ENCODE measurements at places on chromosomes 6 and 20.

GRCh38 chr6:97053643-97054411 lies 129.3 kb downstream of the KLHL32 start:
- DNase-seq: no peak

DNA sequence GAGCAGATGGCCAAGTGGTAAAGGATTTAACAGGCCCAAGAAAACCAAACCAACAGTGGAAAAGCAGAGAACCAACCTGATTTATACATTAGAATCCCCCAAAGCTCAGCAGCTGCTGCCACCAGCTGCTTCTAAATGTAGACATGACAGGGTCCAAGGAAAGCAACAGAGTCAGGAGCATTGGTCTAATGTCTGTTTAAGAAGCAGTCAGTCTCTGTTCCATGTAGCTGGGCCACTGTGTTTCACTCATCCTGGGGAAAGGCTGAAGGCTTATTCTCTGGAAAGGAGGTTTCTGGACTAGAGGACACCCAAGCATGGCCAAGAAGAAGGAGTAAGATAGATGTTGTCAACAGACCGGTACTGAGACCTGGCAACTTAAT lies 75.4 kb downstream of the TMEM244 start:
- DNase-seq: no peak

- DNase-seq: no peak
These were observed 61.8 kb downstream of the TULP4 start for GRCh38 chr6:158374020-158374419.

DNA sequence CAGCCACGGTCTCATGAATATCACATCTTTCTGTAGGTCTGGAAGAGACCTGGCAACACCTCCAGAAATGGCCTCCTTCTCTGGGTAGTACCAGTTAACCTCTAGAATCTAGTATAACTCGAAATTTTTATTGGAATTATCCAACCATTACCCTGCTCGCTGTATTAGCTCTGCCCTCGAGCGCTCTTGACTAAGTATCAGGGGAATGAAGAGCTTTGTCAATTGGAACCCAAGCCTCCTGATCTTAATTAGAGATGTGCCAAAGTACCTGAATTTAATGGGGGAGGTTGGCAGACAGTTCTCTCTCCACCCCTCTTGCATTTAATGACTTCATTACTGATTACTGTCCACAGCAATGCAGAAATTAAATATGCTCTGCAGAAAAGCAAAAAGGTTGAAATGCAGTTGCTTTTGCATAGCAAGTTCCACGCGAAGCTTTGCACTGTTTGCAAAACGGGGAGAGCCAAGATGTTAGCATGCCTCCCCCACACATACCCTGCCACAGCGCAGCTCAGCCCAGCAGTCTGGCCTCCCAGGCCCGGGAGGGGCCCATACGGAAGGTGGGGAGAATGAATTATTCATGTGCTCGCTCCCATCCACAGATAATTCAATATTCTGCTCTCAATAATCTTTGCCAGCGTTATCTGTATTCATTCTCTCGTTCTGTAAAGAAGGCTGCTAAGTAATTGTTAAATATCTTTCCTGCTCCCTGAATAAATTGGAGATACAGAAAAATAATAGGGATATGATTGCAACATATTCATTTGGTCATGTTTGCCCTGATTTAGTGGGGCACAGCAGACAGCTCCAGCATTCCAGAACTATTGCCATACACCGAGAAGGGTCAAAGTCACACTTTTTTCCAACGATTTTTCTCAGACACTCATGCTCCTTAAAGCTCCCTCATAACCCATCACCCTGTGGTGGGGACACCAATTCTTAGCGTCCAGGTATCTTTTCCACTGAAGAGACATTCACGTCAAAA lies 305.8 kb downstream of the CDH26 start:
- DNase-seq: no peak

DNA sequence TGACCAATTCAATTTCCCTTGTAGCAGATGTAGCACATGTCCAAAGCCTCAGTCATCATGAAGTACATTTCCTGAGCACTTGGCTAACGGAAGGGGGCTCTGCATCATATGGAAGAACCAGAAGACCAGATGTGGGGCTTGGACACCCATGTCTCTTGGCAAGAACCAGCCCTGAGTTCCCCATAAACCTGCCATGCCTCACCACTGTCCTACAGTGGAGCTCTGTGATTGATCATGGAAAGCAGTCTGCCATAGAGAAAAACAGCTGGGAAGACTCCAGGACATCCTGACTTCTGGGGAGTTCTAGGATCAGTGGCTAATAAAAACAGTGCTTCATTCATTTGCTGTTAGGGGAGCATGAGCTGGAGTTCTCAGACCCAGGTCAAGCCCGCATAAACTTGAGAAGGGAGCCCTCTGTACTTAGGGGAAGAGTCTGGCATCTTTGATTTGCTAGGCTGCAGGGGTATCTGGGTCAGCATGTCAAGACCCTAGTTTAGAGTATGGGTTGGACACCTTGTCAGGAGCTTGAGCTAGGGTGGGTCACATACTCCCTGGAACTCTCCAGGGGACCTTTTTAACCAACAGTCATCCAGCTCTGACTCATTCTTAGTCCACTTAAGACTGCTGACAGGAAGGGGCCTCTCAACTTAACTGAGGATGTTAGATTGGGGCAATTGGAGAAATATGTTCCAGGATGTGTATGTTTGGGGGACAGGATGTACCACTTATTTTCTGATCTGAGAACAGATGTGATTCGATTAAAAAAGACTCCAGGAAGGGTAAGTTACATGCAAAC lies 26.3 kb upstream of the TRAM2 start:
- DNase-seq: no peak

DNA sequence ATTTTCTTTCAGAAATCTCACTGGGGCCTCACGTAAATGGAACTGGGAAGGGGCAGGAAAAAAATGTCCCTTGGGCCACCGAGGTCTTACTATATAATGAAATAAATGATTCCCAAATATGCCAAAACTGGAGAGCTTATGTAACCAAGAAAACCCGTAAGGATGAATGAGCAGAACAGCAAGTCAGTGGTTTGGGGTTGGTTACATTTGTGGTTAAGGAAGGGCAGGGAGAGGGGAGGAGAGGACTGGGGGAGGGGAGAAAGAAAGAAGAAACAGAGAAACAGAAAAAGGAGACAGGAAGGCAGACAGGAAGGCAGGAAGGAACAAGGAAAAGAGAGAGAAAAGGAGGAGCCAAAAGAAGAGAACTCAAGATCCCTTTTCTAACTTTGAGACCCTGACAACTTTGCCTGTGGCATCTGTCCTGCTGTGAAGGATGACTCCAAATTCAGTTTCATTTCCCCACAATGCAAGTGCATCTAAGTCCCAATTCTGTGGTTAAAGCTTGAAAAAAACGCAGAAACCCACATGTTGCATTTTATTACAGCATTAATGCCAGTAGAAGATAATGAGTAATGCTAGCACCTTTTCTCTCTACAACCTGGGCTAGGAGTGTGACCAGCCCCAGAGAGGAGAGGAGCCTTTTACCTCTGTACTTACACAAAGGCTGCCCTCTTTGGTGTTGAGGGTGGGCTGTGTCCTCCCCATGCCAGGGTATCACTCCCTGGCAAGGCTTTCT lies 10.8 kb upstream of the ARMC2 start:
- DNase-seq: no peak

DNA sequence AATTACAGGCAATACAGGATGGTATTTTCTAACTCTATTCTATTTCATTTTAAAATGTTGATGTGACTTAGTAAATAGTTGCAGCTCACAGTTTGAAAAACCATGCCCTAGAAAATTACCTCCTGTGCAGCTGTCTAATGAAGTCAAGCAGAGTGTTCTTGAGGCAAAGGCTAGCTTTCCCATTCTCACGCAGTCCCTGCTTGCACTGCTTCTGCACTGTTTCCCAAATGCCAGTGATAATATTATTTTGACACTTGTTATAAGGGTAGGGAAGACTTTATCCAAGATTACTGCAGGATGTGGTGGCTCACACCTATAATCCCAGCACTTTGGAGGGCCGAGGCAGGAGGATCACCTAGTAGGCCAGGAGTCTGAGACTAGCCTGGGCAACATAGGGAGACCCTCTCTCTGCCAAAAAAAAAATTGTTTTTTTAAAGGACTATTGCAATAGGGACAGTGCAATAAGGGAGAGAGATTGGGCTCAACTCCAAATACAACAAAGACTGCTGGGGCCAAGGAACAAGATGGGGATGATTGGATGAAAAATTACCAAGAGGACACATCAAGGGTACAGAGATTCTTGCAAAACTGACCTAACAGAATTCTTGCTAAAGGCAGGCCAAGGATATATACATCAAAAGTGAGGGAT lies 196.1 kb downstream of the LY86 start:
- DNase-seq: no peak

- no peak for DNase-seq
These were observed 54.5 kb upstream of the ARMC2 start for GRCh38 chr6:108793516-108794251.

All from keratinocyte (primary cell).